ENCODE measurements at places on chromosomes 16 and 17.

- DNase-seq: no peak
These were observed 15.0 kb upstream of the SLC12A3 start for GRCh38 chr16:56849690-56850680.

GRCh38 chr16:9072806-9073341, 18.6 kb upstream of the HAPSTR1 start:
- no peak for DNase-seq

- DNase-seq: no peak
These were observed 53.7 kb upstream of the ETV4 start for GRCh38 chr17:43599835-43600234.

DNA sequence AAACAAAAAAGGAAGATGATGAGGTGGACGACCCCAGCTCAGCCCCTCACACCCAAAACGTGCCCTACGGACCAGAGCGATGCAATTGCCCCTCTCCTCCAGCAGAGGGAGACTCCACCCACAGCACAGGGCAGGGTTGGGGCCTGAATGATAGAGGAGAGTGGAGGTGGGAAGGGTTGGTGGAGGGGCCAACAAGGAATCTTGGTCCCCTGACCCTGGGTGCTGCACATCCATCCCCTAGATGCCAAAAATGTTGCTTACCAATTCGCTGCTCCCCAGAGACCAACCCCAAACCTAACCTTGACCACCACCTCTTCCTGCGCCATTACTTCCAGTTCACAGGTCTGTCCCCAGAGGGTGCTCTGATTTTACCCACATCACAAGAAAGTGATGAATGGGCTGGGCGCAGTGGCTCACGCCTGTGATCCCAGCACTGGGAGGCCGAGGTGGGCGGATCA, 12.9 kb downstream of the P2RX5 start:
- no peak for DNase-seq

DNA sequence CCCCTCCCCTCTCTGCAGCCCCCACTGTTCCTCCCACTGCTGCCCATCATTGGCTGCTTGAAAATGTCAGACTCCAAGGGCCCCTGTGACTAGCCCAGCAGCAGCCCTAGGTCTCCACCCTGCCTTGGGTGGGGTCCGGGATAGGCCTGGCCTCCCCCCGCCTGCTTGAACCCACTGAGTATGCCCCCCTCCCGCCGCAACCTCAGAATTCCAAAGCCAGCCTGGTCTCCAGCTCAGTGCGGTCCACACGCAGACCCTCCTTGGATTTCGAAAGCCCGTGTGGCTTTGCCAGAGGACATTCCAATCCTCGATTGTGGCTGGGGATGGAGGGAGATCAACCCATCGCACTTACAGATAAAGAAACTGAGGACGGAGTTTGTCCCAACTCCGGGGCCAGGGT, 6.4 kb downstream of the DPEP1 start:
- no peak for DNase-seq

GRCh38 chr17:81417879-81418709, 22.8 kb downstream of the BAHCC1 start:
- DNase-seq: no peak

DNA sequence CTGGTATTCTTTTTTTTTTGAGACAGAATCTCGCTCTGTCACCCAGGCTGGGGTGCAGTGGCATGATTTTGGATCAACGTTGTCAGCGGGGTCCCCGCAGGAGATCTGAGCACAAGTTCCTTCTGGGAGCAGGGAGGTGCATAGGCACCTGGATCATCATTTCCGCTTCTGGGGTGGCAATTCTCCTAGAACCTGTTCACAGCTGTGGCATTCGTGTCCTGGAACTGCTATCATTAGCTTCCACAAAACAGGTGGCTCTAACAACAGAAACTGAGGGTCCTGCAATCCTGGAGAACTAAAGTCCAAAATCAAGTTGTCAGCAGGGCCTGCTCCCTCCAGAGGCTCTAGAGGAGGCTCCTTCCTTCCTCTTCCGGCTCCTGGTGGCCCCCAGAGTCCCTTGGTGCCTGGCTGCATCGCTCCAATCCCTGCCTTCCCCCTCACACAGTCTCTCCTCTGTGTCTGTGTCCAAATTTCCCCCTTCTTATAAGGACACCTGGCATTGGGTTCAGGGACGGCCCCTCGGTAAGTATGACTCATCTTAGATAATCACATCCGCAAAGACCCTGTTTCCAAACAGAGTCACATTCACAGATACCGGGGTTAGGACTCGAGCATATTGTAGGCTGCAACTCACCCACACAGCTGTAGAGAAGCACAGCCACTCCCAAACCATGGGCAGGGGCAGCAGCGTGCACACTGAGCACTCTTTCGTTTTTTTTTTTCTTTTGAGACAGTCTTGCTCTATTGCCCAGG, 43.5 kb upstream of the KLHDC4 start:
- no peak for DNase-seq

DNA sequence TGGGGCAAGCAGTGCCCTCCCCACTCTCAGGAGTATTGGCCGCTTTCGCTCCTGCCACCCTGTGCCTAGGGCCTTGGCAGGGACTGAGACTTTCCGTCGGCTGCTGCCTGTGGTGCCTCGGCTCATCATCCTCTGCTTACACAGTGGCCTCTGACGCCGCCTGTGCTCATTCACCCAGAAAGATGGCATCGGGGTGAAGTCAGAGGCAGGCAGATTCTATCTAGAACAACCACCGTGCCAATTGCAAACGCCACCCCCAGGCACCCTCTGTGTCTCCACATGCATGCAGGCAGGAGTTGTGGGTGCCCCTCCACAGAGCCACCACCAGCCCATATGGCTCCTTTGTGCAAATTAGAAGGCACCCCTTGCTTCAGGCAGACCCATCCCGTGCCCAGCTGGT, 154.2 kb upstream of the GSE1 start:
- no peak for DNase-seq

DNA sequence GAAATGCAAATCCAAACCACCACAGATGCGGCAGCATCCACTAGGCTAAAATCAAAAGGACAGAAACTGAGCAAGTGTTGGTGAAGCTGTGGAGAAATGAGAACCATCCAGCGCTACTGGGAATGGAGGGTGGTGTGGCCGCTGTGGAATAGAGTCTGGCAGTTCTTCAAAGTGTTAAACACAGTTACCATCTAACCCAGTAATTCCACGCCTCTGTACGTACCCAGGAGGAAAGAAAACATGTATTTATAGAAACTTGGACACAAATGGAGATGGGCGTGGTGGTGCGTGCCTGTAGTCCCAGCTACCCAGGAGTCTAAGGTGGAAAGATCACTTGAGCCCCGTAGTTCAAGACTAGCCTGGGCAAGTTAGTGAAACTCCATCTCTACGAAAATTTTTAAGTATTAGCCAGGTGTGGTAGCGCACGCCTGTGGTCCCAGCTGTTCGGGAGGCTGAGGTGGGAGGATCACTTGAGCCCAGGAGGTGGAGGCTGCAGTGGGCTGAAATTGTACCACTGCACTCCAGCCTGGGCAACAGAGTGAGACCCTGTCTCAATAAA, 11.6 kb downstream of the SLC25A10 start:
- DNase-seq: no peak

- DNase-seq: no peak
These were observed 25.4 kb downstream of the MAP1LC3B start for GRCh38 chr16:87417528-87417910.

DNA sequence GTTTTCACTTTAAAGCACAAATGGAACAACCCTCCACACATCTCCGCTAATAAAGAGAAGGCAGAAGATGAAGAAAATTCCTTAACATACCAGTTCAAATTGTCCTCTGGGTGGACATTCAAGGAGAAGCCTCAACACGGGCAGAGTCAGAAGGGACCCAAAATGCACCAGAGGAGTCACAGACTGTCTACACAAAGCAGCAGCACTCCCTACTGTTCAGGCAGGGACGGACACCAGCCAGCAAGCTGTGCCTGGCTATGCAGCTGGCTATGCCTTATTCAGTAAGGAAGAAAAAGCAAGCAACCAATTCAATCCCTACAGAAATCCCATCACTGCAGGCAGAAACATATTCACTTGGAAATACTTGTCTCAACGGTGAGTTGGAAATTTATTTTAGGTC, 8.1 kb downstream of the DNAJC7 start:
- no peak for DNase-seq

GRCh38 chr17:77124192-77124889, 16.4 kb upstream of the SEC14L1 start:
- no peak for DNase-seq

DNA sequence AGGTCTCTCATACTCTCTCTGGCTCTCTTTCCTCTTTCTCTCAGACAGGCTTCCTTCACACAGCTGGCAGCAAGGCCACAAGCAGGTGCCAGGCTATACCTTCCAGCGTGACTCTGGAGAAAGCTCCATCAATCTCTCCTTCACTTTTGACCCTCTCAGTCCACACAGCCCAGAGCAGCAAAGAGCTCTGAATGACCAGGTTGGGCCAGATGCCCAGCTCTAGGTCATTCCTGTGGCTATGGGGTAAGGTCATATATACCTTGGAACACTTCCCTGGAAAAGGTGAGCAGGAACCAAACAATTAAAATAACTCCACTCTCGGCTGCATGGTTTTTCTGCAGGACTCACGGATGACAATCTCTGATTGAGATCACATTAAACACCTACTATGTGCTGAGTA, 8.8 kb downstream of the ADAP2 start:
- DNase-seq: no peak

- no peak for DNase-seq
These were observed 14.1 kb upstream of the NUDT16L1 start for GRCh38 chr16:4679156-4679849.

- DNase-seq: no peak
These were observed 7.2 kb upstream of the LIMD2 start for GRCh38 chr17:63707151-63707550.

GRCh38 chr17:43469145-43469544, 14.6 kb upstream of the DHX8 start:
- DNase-seq: no peak

- no peak for DNase-seq
These were observed 1.9 kb downstream of the IGSF6 start for GRCh38 chr16:21650521-21650920.

- no peak for DNase-seq
These were observed 73.0 kb upstream of the NKD1 start for GRCh38 chr16:50475170-50475569.

- DNase-seq: no peak
These were observed 22.6 kb downstream of the ZFHX3 start for GRCh38 chr16:73025151-73025855.

- DNase-seq: no peak
These were observed 169.9 kb downstream of the MSI2 start for GRCh38 chr17:57425903-57426880.

DNA sequence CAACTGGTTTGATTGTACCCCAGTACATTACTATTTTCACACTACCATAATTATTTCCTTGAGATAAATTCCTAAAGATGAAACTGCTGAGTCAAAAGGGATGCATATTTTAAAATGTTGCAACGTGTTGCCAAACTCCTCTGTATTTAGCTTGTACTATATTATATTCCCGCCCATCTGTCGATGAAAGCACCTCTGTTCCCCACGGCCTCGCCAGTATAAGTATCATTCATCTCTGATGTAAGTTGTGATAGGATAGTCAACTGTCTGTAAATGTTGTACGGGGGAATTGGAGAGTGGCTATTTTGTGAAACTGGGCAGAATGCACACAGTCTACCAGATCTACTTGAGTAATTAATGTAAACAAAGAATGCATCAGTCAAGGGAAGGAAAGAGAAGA, 47.7 kb upstream of the TNRC6A start:
- no peak for DNase-seq

GRCh38 chr17:48997103-48997826, at the start of gene IGF2BP1:
Gene IGF2BP1 (plus strand): TSS chr17:48997385. CDS start chr17:48997746, 361 bp downstream.
- no peak for DNase-seq

- no peak for DNase-seq
These were observed 7.8 kb downstream of the GGA2 start for GRCh38 chr16:23502466-23502865.

GRCh38 chr17:67076290-67076689, 31.9 kb downstream of the CACNG1 start:
- DNase-seq: no peak

DNA sequence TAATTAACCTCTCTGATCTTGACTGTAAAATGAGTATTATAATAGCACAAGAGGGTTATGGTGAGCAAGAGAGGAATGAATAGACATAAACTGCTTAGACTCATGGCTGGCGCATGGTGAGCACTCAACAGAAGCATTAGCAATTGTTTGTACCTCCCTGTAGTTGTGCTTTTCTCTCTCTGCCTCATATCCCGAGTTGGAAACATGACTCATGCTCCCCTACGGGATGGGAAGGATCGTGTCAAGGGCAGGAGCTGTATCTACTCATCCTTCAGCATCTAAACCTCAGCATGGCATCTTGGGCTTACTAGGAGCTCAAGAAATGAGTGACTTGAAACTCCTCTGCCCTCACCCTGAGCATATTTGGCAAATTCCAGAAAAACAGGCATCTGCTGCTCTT, 299.6 kb downstream of the MAP2K4 start:
- DNase-seq: no peak
